ENCODE measurements at places on chromosomes 1 and 21.

GRCh38 chr1:33684396-33685179, 179.3 kb upstream of the HMGB4 start:
- no peak for DNase-seq

GRCh38 chr1:11622398-11622797, 31.8 kb downstream of the FBXO2 start:
- no peak for DNase-seq

- DNase-seq = no peak
These were observed 70.7 kb downstream of the TRABD2B start for GRCh38 chr1:47926461-47926999.

DNA sequence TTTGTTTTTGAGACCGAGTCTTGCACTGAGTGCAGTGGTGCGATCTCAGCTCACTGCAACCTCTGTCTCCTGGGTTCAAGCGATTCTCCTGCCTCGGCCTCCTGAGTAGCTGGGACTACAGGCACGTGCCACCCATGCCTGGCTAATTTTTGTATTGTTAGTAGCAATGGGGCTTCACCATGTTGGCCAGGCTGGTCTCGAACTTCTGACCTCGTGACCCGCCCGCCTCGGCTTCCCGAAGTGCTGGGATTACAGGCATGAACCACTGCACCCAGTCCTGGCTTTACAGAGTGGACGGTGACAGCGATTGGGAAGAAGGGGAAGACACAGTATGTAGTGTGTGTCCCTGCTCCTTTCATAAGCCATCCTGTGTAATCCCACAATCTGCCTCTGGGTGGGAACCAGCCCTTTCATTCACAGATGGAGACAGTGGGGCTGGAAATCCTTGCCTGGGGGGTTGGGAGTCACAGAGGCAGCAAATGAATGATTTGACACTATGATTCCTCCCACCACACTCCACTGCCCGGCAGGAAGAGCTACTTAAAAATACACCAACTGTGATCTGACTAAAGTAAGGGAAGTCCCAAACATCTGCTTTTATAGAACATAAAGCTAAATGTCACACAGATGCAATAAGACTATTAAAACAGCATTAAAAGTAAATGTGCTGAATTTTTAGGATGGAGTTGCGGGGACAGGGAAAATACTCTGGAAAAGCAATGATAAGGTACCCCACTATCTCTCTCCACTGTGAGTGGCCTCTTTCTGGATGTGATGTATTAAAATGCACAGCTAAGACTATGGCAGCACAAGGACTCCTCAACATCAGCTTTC, 4.5 kb downstream of the PARP1 start:
- no peak for DNase-seq

DNA sequence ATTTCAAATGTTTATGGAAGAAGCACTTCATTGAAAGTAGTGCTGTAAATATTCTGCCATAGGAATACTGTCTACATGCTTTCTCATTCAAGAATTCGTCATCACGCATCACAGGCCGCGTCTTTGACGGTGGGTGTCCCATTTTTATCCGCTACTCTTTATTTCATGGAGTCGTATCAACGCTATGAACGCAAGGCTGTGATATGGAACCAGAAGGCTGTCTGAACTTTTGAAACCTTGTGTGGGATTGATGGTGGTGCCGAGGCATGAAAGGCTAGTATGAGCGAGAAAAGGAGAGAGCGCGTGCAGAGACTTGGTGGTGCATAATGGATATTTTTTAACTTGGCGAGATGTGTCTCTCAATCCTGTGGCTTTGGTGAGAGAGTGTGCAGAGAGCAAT, 10.7 kb downstream of the TARDBP start:
- no peak for DNase-seq

- DNase-seq = no peak
These were observed 3.3 kb downstream of the NCSTN start for GRCh38 chr1:160346463-160346862.

- DNase-seq = no peak
These were observed 79.7 kb downstream of the CACHD1 start for GRCh38 chr1:64549464-64550239.

- DNase-seq = no peak
These were observed 61.6 kb downstream of the FHAD1 start for GRCh38 chr1:15308621-15309027.

GRCh38 chr1:52057876-52058415, 1.9 kb downstream of the BTF3L4 start:
- DNase-seq = no peak

Measured in activated naive CD4-positive, alpha-beta T cell treated with anti-CD3 and anti-CD28 coated beads, Interleukin-2, amount 50 U/mL, for 16 hours (primary cell).